OCI-LY7 (cell line): ENCODE measurements at places on chromosomes 11 and 22. TPM values are rescaled to one million over a fixed set of nuclear protein-coding genes. Genes with fewer than 3 reads are reported as not detected.

DDX25 gene
- 0.31 TPM in 1 of 2 replicates, not detected in the other for total RNA-seq

PKDREJ gene
- not detected in 2 replicates for total RNA-seq

- no peak for DNase-seq
These were observed 591.8 kb upstream of the KIRREL3 start for GRCh38 chr11:127592371-127592770.

- no peak for DNase-seq
These were observed 138.9 kb downstream of the DDX10 start for GRCh38 chr11:108803776-108804175.

- peak; percentile 32 for DNase-seq
These were observed 5.0 kb upstream of the DGKZ start for GRCh38 chr11:46342239-46342638.

DNA sequence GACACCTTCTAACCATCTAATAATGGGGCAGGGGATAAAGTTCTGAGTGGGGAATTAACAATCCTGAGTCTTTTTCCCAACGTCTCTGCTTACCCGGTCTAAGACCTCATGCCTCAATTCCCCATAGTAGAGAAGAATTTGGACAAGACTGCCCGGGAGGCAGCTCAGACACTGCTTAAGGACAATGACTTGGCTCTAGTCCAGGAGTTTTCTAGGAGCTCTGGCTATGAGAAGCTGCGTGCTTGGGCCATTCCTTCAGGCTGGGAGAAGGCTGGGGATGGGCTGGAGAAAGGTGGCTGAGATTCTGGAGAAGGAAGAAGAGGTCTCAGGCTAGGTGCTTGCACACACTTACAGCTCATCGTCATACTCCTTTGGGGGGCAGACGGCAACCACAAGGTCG is 19.8 kb upstream of the ABCC8 start:
- DNase-seq = no peak

- DNase-seq = no peak
These were observed 4.8 kb upstream of the ARHGEF12 start for GRCh38 chr11:120331301-120331996.

- DNase-seq = no peak
These were observed 5.1 kb downstream of the TBX1 start for GRCh38 chr22:19765477-19766239.

GRCh38 chr11:110518809-110519514 is 89.2 kb downstream of the FDX1 start:
- no peak for DNase-seq
